Activated T-cell treated with anti-CD3 and anti-CD28 coated beads, Interleukin-2, amount 50 U/mL, for 72 hours (primary cell): ENCODE measurements at places on chromosomes 2 and 18. TPM values are rescaled to one million over a fixed set of nuclear protein-coding genes. Genes with fewer than 3 reads are reported as not detected.

MROH2A gene
- total RNA-seq: not detected

AMER3 gene
- not detected for total RNA-seq

UGT1A4 gene
- total RNA-seq: not detected

STON1 gene
- 1.9 TPM for total RNA-seq

PROKR1 gene
- not detected for total RNA-seq

DNA sequence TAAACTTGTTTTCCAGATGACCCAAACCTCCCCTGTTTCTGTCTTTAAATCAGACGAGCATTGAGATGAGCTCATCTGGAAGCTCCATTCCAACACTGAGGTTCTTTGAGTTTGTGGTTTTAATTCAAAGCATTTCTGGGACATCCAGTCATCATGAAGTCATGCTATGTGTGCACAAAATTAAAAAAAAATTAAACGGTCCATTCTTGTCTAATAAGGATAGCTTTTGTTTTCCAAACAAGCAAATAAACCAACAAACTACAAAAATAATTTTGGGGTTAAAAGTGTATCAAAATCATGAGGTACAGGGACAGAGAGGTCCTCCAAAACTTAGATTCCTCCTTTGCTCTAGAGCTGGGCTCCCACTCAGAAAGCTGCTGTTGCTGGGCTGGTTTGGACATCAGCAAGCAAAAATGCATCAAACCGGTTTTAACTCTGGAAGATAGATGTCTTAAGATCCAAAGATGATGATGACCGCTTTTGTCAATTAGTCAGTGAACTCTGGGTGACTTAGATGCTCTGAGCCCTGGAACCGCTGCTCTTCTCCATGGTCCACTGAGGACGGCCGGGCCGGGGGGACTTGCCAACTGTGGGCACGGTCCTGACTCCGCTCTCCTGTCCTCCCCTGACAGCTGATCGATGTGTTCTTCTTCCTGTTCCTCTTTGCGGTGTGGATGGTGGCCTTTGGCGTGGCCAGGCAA lies 65.4 kb downstream of the TRPM8 start:
- H3K4me1 ChIP-seq: peaks cover 17% of the 10 kb centered on the region
- H3K36me3 ChIP-seq: no peaks in the 10 kb centered on the region
- H3K27me3 ChIP-seq: no peaks in the 10 kb centered on the region
- no peak for DNase-seq
- no peak overlapping the region for H3K4me3 ChIP-seq
- H3K27ac ChIP-seq: no peak overlapping the region

DNA sequence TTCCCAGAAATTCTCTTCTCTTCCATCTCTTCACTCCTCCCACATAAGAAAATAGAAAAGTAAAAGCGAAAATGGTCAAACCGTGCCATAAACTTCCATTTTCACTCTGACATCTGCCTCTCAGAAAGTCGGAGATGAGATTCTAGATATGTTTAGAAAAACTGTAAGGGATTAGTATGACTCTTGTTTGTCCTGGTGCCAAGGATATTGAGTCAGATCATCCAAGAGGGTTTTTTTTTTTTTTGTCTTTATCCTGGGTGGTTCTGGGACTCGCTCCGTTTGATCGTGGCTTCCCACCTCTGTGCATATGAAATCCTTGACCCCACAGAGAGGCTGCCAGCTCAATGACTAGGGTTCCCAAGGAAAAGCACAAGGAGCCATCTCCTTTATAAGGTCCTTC lies 17.3 kb downstream of the EN1 start:
- H3K27ac ChIP-seq: no peak overlapping the region
- H3K4me3 ChIP-seq: no peak overlapping the region
- no peaks in the 10 kb centered on the region for H3K4me1 ChIP-seq
- no peaks in the 10 kb centered on the region for H3K36me3 ChIP-seq

DNA sequence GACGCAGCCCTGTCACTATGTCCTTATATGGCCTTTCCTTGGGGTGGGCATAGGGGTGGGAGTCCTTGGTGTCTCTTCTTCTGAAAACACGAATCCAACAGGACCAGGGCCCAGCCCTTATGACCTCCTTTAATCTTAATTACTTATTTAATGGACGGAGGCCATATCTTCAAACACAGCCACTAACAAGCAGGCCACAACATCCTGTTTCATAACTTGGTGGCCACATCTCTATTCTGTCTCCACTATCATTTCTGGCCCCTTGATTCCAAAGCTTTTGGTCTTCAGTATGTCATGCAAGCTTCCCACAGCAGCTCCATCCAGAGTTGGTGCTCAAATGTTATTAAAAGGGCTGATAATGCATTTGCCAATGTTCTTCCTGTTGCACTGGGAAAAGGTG lies 287.3 kb upstream of the SMIM21 start:
- no peak for DNase-seq
- H3K36me3 ChIP-seq: no peaks in the 10 kb centered on the region
- no peak overlapping the region for H3K27ac ChIP-seq
- H3K27me3 ChIP-seq: no peaks in the 10 kb centered on the region
- H3K4me3 ChIP-seq: no peak overlapping the region

GRCh38 chr2:29578084-29578598 lies 343.2 kb downstream of the ALK start:
- no peaks in the 10 kb centered on the region for H3K36me3 ChIP-seq
- no peak overlapping the region for H3K27ac ChIP-seq
- no peak overlapping the region for H3K4me3 ChIP-seq

DNA sequence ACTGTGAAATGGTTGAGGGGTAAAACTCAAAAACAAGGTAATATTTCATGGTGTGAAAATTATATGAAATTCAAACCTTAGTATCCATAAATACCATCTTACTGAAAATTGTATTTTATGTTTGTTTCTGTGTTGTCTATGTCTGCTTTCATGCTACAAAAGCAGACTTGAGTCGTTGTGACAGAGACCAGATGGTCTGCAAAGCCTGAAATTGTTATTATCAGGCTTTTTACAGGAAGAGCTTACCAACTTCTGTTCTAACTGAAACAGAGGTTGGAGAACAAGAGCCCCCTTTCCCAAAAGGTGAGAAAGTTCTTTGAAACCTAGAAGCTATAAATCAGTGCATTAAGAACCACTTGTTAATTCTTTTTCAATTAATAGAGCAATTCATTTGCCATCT lies 110.0 kb downstream of the COL4A4 start:
- no peaks in the 10 kb centered on the region for H3K4me1 ChIP-seq
- H3K27ac ChIP-seq: no peak overlapping the region

- no peaks in the 10 kb centered on the region for H3K27me3 ChIP-seq
- H3K27ac ChIP-seq: no peak overlapping the region
- no peak overlapping the region for H3K4me3 ChIP-seq
Measured at GRCh38 chr2:49044350-49045079, 109.8 kb downstream of the FSHR start.
